ENCODE measurements at places on chromosomes 6 and 20.

DNA sequence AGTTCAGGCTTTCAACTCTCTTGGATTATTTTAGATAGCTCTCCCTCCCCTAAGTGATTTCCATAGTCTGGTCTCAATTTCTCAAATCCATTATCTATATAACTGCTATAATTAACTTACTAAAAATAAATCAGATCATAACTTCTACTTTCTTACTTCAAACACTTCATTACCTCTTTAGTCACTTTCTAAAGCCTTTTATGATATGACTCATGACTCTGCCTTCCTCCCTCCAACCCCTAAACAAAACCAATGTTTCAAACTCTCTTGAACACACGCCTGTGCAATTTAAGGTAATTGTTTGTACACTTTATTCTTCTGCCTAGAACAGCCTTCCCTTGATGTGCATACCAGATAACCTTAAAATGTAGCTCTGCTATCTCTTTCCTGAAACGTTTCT lies 100.5 kb downstream of the LMBRD1 start:
- DNase-seq = peak; percentile 8

GRCh38 chr6:34071136-34071883 lies 74.6 kb downstream of the GRM4 start:
- DNase-seq = no peak

GRCh38 chr6:154509421-154510143 lies 903 bp downstream of the CNKSR3 start:
- peak; percentile 48 for DNase-seq

DNA sequence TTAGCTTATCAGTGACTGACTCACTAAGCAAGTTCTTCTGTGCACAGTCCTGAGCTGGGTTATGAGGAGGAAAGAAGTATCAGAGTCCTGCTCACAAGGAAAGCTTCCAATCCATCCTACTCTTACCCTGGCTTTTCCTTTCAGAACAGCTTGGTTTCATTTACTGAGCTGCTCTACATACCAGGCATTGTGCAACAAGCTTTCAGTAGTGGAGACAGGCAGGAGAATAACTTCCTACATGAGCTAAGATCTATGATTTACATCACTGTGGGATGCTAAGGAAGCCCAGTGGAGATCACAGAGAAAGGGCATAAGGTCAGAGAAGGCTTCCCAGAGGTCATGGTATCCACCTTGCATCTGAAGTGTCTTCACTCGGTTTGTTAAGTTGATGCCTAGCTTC lies 144.5 kb downstream of the MAP3K7 start:
- DNase-seq = no peak

- DNase-seq = peak; percentile 93
Measured at GRCh38 chr6:158002951-158003853, 21.5 kb downstream of the SYNJ2 start.

DNA sequence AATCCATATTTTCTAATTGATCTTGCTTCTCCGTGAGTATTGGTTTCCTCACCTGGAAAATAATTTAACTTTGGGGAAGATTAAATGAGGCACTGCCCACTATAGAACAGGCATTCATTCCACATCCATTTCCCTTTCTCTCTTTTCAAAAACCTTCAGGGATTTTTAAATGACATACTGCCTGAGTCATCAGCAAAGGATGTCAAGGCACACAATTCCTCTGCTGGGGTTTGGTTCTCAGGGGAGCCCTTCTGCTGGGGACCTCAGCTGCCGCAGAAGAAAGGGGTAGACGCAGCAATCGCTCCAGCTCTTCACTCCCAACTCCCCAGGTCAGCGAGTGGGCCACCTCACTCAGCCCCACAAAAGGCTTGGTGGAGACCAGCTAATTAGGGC lies 90.7 kb upstream of the BACH2 start:
- DNase-seq = peak; percentile 31

DNA sequence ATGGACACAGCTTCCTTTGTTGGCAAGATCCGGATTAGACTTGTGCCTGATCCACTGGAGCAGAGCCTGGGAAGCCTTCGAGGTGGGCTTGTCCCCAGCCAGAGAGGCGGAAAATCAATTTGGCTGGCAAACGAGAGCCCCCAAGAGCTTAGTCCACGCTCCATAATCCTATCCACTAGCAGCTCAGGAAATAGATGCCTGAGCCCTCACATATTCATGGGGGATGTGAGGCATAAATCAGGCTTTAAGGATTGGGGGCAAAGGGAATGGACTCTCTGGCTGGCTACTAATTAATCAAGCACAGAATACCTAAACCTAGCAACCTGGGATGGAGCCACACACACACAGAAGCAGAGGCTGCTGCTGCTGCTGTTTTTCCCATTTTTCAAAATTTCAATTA lies 137.9 kb downstream of the PKHD1 start:
- DNase-seq = no peak

DNA sequence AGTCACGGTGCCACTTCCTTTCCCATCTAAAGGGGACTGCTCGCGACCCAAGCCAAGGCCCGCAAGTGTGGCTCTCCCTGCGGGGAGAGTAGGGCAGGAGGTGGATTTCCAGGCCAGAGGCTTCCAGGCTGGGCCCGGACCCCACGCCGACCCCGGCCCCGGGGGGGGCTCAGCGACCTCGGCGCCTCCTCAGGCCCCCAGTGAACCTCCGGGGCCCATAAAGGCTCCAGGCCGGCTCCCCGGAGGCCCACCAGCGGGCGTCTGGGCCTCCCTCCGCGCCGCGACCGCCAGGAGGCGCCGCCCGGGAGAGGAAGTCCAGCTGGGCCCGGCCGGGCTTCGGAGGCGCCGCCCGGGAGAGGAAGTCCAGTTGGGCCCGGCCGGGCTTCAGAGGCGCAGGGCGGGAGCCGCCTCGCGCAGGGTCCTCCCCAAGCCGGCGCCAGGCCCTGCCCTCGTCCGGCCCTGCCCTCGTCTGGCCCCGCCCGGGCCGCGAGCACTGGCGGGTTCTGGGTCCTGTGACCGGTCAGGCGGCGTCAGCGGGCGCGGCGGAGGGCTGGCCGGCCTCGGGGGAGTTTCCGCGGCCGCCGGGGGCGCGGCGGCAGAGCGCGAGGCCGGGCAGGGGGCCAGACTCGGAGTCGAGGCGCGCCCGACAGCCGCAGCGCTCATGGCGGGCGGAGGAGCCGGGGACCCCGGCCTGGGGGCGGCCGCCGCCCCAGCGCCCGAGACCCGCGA lies at the start of gene RAB32:
Gene RAB32 (plus strand): TSS at position 623 of the 729 bp plus-strand sequence. CDS start 39 bp downstream, at position 662.
- DNase-seq = peak; percentile 96

DNA sequence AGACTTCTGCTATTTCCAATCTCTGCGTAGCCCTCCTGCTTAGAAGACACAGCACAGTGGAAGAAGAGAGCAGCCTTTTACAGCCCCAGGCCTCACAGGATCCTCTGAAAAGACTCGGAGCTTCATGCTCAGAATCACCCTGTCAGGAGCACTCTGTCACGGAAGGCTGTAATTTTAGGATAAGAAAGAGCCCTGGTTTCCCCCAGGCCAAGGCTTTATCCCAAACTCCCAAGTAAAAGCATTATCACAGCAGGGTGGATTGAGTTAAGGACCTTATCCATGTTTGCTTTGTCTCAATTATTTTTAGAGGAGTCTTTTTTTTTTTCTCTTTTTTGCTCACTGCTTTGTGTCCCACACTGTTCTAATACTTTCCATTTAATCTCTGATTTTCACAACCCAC lies 39.2 kb downstream of the ANKS1A start:
- no peak for DNase-seq

- no peak for DNase-seq
Measured at GRCh38 chr20:55667955-55668354, 337.4 kb downstream of the CBLN4 start.

GRCh38 chr6:124131779-124132178 lies 328.1 kb downstream of the NKAIN2 start:
- no peak for DNase-seq

DNA sequence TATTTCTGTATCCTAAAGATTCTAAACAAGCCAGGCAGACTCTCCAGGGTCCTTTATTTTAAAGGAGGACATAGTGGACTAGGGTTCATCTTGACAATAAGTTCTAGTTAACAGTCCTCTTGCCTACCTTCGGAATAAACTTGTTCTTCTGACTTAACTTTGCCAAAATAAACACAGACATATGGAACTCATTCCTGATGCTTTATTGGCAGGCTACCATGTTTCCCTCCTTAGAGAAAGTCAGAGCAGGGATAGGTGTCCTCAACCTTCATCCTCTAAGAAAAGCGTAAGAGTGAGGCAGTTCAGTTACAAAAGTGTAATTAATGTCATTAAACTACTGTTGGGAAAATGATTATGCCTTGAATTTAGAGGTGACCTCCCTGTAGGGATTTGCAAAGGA lies 46.9 kb upstream of the NRSN1 start:
- no peak for DNase-seq

DNA sequence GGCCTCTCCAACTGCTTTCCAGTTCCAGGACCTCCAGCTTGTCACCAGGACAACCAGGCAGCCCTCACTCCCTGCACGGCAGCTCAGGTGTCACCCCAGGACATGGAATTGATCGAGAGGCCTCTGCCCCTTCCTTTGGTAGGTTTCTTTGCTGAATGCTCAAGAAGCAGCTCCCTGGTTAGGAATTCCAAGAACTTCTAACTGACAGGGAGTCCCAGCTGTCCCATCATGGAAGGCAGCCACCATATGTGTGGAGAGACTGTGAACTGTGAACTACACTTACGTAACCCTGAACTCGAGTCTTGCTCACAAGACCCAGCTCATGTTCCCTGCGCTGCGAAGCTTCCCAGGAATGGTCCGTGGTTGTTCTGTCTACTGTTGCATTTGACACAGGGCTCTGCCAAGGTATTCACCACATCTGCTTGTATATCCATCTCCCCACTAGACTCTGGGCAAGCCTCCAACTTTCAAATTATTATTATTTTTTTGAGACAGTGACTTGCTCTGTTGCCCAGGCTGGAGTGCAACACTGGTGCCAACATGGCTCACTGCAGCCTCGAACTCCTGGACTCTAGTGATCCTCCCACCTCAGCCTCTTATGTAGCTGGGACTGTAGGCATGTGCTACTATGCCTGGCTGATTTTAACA lies 35.7 kb downstream of the MGME1 start:
- no peak for DNase-seq

GRCh38 chr6:34791701-34792604 lies at the start of gene BLTP3A:
Gene BLTP3A (plus strand): TSS chr6:34792083. CDS start chr6:34792251, 168 bp downstream.
- peak; percentile 77 for DNase-seq

GRCh38 chr6:15491255-15491985 lies 171.4 kb downstream of the DTNBP1 start:
- DNase-seq = peak; percentile 73

DNA sequence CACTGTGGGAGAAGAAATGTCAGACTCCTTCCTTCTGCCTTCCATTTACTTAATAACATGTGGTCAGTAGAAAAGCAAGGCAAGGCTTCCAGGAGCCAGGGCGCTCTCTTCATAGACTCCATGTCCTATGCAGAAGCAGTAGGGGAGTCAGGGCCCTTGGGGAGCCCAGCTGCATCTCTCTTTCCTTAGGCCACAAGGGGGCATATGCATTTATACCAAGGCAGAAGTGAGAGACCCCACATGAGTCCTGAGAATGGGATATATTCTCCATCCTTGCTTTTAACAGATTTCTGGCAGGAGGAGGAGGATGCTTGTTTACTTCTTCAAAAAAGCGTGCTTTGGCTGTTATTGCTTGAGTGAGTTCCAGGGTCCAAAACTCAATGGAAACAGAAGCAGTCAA lies 198.5 kb downstream of the HIVEP2 start:
- DNase-seq = peak; percentile 38

DNA sequence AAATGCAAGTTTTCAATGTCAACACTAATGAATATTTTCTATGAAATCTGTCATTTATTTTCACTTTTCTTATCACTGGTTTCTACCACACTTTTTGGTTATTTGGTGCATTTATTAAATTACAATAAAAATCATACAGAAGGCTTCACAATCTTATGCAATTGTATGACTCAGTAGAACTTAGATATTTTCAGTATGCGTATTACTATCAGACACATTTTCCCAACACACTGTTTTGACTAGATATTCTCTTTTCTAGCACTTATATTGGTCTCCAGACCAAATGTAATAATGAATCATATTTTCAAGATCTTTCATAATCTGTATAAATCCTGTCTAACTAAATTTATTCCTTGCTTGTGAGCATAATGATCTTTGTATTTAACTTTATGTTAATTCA lies 74.1 kb downstream of the FAM83B start:
- no peak for DNase-seq

DNA sequence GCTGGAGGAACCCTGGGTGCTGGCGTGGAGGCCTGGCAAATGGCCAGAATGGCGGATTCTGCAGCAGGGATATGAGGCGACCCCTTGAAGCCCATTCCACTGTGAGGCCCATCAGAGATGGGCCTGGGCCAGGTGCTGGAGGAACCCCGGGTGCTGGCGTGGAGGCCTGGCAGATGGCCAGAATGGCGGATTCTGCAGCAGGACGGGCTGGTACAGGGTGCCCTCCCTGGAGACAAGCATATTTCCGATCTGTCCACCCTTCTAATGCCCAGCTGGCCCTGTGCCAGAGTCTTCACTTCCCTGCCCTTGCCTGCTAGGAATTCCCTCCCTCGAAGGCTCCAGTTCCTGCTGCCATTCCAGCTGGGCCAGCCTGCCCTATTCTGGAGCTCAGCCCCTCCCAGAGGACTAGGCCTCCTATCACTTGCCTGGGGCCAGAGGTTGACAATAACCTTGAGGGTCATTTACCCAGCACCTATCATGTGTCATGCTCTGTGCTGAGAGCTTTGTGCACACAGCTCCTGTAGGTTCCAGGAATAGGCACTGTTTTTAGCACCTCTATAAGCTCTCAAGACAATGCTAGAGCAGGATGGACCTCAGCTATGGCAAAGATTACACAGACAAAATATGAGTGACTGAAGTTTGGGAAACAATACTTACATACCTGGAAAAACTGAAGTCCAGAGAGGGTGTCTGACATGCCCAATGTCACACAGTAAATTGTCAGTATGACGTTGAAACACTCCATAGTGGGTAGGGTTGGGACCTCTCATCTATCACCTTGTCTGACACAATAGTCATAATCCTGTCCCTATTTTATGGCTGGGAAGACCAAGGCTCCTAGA lies 21.4 kb downstream of the SUN5 start:
- DNase-seq = no peak

DNA sequence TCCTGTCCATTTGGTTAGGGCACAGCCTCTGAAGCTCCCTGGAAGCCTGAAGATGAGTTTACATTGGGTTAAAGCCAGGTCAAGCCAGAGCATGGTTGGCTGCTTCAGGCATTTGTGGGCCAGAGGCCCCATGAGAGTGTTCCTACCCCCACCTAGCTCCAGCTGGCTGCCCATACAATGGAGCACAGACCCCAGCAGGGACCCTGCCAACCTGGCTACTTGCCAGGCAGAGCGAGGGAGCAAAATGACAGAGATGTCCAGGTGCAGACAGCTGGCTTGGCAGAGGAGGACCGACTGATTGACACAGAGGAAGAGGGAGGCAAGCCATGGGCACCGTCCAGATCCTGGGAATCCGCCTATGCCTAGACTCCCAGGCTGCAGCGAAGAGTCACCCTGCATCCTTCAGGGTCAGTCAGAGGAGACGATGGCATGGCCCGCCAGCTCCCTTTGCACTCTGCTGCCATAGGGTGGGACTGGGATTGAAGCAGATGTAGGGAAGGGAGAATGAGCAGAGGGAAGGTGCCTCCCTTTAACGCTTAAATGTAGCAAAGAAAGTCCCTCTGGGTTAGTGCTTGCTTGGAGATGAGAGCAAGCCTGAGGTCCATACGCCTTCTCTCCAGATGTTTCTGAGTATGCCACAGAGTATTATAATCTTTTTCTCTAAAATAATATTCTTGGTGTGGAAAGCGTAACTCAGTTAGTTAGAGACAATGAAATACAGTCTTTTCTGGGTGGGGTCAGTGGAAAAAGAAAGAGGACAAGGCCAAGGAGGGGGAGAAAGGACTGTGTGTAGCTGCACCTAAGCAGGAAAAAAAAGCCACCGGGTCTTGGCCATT lies 77.6 kb upstream of the FYN start:
- peak; percentile 35 for DNase-seq

- peak; percentile 8 for DNase-seq
Measured at GRCh38 chr6:16473184-16473907, 235.0 kb downstream of the GMPR start.
